ENCODE measurements at places on chromosomes 5 and 9.
A peak's percentile ranks its signal among the peaks of the same experiment; 100 is the strongest.

DNA sequence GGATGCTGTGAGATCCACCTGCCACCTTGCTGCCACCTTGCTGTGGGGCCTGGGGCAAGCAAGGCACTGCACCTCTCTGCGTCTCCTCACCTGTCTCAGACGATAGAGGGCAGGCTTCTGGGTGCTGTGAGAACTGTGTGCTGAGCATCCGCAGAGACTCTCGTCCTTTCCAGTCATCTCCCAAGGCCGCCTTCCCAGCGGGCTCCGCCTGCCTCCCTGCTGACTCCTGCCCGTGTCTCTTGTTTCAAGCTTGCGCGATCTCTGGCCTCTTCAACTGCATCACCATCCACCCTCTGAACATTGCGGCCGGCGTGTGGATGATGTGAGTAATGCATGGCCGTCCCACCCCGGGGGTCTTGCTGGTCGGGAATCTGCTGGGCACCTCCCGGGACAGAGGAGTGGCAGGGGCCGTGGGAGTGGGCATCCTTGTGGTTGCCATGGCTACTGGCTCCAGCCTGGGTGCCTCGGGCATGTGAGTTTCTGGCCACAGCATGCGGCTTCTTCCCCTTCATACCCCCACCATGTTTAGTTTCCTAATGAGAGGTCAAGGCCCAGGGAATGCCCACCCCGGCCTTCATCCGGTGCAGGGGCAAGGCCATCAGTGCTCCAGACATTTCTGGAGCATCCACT lies 3.6 kb downstream of the CACFD1 start:
- DNase-seq = no peak

DNA sequence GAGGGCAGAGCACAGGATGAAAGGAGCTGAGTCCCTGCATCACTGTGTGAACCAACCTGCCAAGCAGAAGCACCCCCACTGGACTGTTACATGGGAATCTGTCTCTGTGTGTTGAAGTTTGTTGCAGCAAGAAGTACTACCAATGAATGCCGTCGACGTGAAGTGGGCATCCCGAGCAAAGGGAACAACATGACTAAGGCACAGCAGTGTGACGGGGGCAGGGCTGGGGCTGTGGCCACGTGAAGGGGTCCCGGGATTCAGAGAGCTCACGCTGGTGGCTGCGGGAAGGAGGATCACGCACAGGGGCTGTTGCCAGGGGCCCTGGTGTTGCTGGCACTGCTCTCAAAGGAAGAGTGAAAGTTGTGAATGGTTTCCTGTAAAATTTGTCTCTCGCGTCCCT lies 27.5 kb upstream of the GABBR2 start:
- no peak for DNase-seq

- DNase-seq = no peak
These were observed 27.9 kb downstream of the NSUN2 start for GRCh38 chr5:6604946-6605345.

- DNase-seq = peak; percentile 66
These were observed 6.3 kb downstream of the RAPGEF1 start for GRCh38 chr9:131733541-131734061.

DNA sequence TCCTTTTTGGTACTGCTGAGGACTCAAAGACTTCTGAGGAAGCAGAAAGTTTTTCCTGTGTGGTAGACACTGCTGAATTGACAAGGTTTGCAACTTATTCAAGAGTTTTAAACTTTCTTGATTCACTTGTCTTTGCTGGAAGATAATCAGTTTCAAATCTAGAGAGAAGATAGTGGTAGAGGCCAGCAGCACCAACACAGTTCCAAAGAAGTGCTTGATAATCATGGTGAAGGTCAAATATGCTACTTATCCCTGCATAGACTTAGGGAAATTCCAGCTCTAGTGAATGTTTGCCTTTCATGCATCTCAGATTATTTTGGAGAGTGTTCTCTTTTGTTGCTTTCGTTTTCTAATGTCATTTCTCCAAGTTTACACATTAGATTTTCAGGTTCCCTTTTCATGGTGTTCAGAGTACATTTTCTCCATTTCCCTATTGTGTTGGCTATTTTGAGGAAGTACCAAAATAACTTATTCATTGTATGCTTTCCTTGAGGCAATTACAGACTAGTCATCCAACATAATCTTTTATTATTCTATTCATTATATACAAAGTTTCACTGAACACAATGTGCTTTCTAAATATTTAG lies 550 bp downstream of the IFNE start:
- peak; percentile 76 for DNase-seq

DNA sequence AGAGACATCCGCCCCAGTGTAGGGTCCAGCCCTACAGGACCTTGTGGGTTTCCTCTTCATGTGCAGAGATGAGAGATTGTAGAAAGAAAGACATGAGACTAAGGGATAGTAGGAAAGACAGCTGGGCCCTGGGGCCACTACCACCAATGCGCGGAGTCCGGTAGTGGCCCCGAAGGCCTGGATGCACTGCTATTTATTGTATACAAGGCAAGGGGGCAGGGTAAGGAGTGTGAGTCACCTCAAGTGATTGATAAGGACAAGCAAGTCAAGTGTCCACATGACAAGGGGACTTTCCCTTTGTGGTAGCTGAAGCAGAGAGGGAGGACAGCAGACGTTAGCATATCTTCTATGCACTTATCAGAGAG lies 6.2 kb upstream of the TMEM141 start:
- DNase-seq = peak; percentile 90

GRCh38 chr5:17426104-17426749 lies 71.8 kb upstream of the TAF11L2 start:
- DNase-seq = peak; percentile 5

GRCh38 chr5:111993242-111993641 lies 236.2 kb upstream of the NREP start:
- peak; percentile 34 for DNase-seq

DNA sequence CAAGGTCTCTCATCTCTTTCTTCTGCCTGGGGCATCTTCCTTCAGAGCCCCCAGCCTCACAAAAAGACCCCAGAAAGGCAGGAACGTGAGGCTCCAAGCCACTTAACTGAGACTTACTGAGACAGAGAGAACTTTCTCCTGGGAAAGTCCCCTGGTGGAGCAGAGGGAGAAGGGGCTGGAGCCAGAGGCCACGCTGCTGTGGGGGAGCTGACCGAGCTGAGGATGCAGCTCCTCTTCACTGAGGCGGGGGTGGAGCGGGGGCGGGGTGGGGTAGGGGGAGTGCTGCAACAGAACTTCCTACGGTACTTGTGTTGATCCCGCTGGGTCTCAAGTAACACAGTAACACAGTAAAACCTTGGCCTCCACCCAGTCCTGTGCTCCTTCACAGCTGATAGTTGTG lies 204.0 kb downstream of the FSTL4 start:
- DNase-seq = no peak

GRCh38 chr5:122093415-122094180 lies 15.5 kb upstream of the LOX start:
- DNase-seq = no peak

- no peak for DNase-seq
These were observed 650.3 kb downstream of the SEMA5A start for GRCh38 chr5:8895599-8895998.

DNA sequence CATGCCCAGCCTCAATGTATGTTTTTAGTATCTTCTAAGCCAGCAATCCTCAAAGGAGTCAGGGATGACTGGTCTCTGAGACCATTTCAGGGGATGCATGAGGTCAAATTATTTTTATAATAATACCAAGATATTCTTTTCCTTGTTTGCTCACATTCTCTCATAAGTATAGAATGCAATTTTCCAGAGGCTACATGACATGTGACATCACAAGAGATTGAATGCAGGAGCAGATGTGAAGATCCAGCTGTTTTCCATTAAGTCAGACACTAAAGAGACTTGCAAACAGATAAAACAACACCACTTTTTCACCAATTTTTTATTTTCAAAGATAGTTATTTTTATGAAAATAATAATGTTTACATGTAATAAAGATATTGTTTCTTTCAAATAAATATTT lies 22.0 kb upstream of the FREM1 start:
- DNase-seq = no peak

- DNase-seq = no peak
These were observed 186.3 kb upstream of the EGFLAM start for GRCh38 chr5:38071831-38072694.

GRCh38 chr5:102874054-102874453 lies 118.9 kb downstream of the PAM start:
- no peak for DNase-seq

DNA sequence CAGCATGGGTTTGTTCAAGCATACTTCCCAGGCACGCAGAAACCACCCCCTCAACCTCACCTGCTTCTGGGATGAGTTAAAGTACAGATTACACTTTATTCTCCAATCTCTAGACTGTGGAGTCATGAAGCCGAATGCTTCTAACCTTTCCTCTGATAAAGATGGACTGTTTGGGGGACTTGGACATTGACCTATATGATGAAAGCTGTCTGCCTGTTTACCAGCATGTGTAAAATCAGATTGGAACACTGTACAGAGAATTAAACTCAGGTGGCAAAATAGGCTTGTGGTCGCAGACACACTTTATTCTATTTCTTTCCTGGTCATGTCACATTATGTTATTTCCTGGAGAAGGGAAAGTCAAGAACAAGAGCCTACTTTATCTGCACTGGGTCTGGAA lies 25.7 kb downstream of the IL9 start:
- no peak for DNase-seq

DNA sequence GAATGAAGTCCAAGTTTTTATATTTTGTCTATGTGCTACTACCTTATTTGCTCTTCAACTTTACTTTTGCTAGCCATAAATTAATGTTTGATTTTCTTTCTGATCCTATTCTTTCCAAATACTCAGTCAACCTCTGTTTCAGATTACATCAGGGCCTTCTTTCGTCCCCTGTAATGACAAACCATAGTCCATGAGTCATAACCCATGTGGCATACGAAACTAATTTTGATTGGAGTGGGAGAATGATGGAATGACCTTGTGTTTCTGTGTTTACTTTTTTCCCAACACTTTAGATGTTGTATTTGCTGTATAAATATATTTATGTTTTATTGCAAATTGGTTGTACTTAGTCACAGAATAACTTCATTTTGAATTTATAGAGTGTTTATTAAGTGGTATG lies 1043.1 kb downstream of the DTWD2 start:
- DNase-seq = no peak

DNA sequence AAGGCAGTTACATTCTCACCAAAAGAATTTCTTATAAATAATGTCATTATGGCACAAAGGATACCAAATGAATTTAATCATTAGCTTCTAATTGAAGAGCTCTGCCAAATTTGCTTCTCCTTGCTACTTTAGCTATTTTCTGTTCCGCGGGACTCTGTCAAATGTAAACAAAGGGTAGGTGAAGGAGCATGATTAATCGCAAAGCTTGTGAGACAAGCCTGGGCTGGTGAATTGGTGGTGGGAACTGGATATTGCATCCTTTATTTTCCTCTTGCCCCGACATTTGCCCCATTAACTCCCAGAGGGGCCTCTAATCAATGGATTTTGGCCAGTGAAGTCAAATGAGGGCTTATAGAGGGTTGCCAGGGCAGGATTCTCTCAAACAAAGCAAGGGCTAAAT lies 234.2 kb upstream of the RFX3 start:
- DNase-seq = no peak

- peak; percentile 35 for DNase-seq
These were observed 68.6 kb upstream of the DPYSL3 start for GRCh38 chr5:147578228-147579024.

- no peak for DNase-seq
These were observed 172.8 kb upstream of the PLCXD3 start for GRCh38 chr5:41683181-41683580.

DNA sequence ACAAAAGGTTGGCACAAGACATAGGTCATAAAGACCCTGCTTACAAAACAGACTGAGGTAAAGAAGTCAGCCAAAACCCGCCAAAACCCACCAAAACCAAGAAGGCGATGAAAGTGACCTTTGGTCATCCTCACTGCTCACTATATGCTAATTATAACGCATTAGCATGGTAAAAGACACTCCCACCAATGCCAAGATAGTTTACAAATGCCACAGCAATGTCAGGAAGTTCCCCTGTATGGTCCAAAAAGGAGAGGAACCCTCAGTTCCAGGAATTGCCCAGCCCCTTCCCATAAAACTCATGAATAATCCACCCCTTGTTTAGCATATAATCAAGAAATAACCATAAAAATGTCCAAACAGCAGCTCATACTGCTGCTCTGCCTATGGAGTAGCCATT lies 27.7 kb downstream of the MLLT3 start:
- DNase-seq = no peak

DNA sequence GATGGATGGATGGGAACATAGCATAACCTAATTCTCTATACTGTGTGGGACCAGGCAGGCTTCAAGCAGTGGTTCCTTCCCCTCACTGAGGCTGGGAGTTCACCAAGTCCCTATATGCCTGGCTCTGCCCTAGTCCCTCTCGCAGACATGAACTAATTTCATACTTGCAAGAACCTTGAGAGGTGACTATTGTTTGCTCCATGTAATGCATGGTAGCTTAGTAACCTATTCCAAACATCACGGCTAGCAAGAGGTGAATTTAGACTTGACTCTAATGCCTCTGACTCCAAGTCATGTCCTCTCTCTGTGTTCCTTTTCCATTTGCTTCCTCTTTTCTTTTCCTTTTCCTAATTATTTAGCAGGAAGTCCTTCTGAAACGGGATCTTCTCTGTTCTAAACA lies 25.9 kb upstream of the ERMP1 start:
- no peak for DNase-seq

DNA sequence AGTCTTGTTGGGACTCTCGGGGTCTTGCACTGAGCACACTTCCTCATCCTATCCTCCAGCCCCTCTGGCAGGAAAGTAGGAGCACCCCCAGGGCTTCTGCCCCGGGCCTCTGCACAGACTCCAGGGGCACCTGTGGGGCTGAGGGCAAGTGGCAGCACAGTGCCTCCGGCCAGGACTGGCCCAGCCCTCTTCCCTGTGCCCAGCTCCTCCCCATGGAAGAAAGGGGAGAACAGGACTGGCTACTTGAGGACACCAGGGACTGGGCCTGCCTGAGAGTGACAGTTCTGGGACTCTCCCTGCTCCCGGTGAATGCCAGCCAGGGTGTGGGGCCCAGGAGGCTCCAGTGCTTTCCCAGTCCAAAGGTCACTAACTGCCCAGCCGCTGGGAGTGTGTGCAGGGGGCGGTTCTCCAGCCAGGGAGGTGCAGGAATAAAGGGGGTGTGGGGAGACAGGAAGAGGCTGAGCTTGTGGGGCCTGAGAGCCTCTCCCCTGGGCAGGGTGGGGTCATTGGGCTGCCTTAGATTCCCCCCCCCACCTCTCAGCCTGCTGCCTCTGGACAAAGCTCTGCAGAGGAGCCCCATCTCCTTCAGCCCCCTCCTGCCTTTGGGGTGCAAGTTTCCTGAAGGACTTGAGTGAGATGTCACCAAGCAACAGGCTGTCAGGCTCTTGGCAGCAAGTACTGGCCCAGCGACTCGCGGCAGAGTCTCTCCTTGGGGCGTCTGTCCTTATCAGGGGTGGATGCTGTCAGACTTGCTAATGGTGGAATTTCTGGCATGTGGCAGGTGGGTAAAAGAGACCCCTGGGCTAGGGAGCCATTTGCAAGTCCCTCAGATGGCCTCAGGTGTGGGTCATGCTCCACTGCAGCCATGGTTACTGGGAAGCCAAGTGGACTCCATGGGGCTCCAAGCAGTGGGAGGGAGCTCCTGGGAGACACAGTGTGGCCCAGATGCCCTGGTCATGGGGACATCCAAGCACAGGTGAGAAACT lies 19.1 kb upstream of the JADE2 start:
- DNase-seq = no peak

Data from OCI-M1 (cell line).